A549 treated with Mapracorat at 1 μM for 4 hours (cell line): ENCODE measurements at places on chromosomes 12 and 14. TPM values are rescaled to one million over a fixed set of nuclear protein-coding genes. Genes with fewer than 3 reads are reported as not detected.

The ANO6 gene
- total RNA-seq, result 48.0 to 63.6 TPM (median 57.0 TPM) in 5 replicates

The NDUFB1 gene
- 318 to 408 TPM (median 342 TPM) in 5 replicates for total RNA-seq

The TPH2 gene
- total RNA-seq, result not detected in 5 replicates

The TESPA1 gene
- not detected in 5 replicates for total RNA-seq

The CHPT1 gene
- total RNA-seq, result 45.0 to 72.7 TPM (median 68.9 TPM) in 5 replicates

The SALL2 gene
- total RNA-seq, result 0.50 to 1.0 TPM (median 0.73 TPM) in 5 replicates

The CARMIL3 gene
- 0.35 to 0.74 TPM (median 0.53 TPM) in 5 replicates for total RNA-seq

The PPP2R5E gene
- 19.3 to 25.7 TPM (median 24.0 TPM) in 5 replicates for total RNA-seq

The ALX1 gene
- total RNA-seq, result 4.1 to 5.1 TPM (median 4.8 TPM) in 5 replicates

The OAS2 gene
- 0.12 to 0.41 TPM (median 0.13 TPM) in 5 replicates for total RNA-seq

The NUP37 gene
- total RNA-seq, result 60.0 to 78.7 TPM (median 65.1 TPM) in 5 replicates

The TMEM52B gene
- 0.09 to 0.33 TPM (median 0.29 TPM) in 3 of 5 replicates, not detected in the others for total RNA-seq

The ACOT4 gene
- total RNA-seq, result 1.8 to 2.0 TPM (median 1.9 TPM) in 5 replicates

The DPY19L2 gene
- 1.2 to 2.7 TPM (median 2.0 TPM) in 5 replicates for total RNA-seq

The GNPNAT1 gene
- 43.3 to 51.5 TPM (median 46.5 TPM) in 5 replicates for total RNA-seq

The NEUROD4 gene
- not detected in 5 replicates for total RNA-seq

The NINJ2 gene
- 0.36 to 0.89 TPM (median 0.46 TPM) in 5 replicates for total RNA-seq

The VRTN gene
- not detected in 5 replicates for total RNA-seq

The SYNE3 gene
- total RNA-seq, result 0.29 to 0.58 TPM (median 0.38 TPM) in 5 replicates

The RNASE4 gene
- 6.0 to 9.3 TPM (median 6.5 TPM) in 5 replicates for total RNA-seq

The WNT1 gene
- total RNA-seq, result not detected in 5 replicates

The ANKRD33 gene
- not detected in 5 replicates for total RNA-seq

The PTPRB gene
- total RNA-seq, result 0.42 to 1.2 TPM (median 1.1 TPM) in 5 replicates

The TGM1 gene
- total RNA-seq, result 0.89 to 1.9 TPM (median 1.4 TPM) in 5 replicates

The NOVA1 gene
- 4.3 to 4.7 TPM (median 4.7 TPM) in 5 replicates for total RNA-seq

The RAB2B gene
- total RNA-seq, result 10.2 to 13.5 TPM (median 11.6 TPM) in 5 replicates

The KRT75 gene
- total RNA-seq, result 0.07 to 0.14 TPM (median 0.10 TPM) in 4 of 5 replicates, not detected in the other

The ADAM21 gene
- 0.06 TPM in 2 of 5 replicates, not detected in the others for total RNA-seq

The IFT81 gene
- total RNA-seq, result 13.2 to 21.3 TPM (median 18.8 TPM) in 5 replicates

The OTOGL gene
- not detected in 5 replicates for total RNA-seq

The IL26 gene
- total RNA-seq, result not detected in 5 replicates

The NOS1 gene
- 0.30 to 0.58 TPM (median 0.49 TPM) in 5 replicates for total RNA-seq

The ATL1 gene
- total RNA-seq, result 4.9 to 6.3 TPM (median 5.4 TPM) in 5 replicates

The GMPR2 gene
- 54.1 to 66.3 TPM (median 57.2 TPM) in 5 replicates for total RNA-seq

The PLEKHD1 gene
- total RNA-seq, result 0.03 to 0.06 TPM (median 0.06 TPM) in 3 of 5 replicates, not detected in the others

The MYRFL gene
- not detected in 5 replicates for total RNA-seq

The CLEC4A gene
- 0.31 to 0.44 TPM in 2 of 5 replicates, not detected in the others for total RNA-seq

The KRT76 gene
- not detected in 5 replicates for total RNA-seq

The HOXC12 gene
- not detected in 5 replicates for total RNA-seq

The CYP27B1 gene
- 1.5 to 2.8 TPM (median 1.7 TPM) in 5 replicates for total RNA-seq

The CLEC14A gene
- total RNA-seq, result not detected in 5 replicates

The RNASE1 gene
- total RNA-seq, result not detected in 5 replicates

The C12orf42 gene
- not detected in 5 replicates for total RNA-seq

The DEPDC4 gene
- total RNA-seq, result 0.85 to 1.8 TPM (median 1.5 TPM) in 5 replicates

The NXPH4 gene
- 4.1 to 5.6 TPM (median 5.3 TPM) in 5 replicates for total RNA-seq

The OS9 gene
- total RNA-seq, result 113 to 119 TPM (median 115 TPM) in 5 replicates
